Stimulated activated CD4-positive, alpha-beta T cell treated with anti-CD3 and anti-CD28 coated beads, Interleukin-12 subunit alpha, Interleukin-12 subunit beta, amount 100 ng/mL, for 4 hours (primary cell): ENCODE measurements at places on chromosomes 2 and 18.

- DNase-seq, result no peak
Observed at GRCh38 chr2:230721712-230722111, 9.1 kb downstream of the CAB39 start.

GRCh38 chr2:226888378-226888965, 52.6 kb downstream of the RHBDD1 start:
- DNase-seq, result no peak

GRCh38 chr2:147855977-147856376, 11.1 kb downstream of the ACVR2A start:
- DNase-seq, result no peak

- DNase-seq, result no peak
Observed at GRCh38 chr2:17849275-17849674, 29.2 kb upstream of the KCNS3 start.

- DNase-seq, result no peak
Observed at GRCh38 chr18:59742325-59743111, 45.3 kb upstream of the CCBE1 start.

- DNase-seq, result no peak
Observed at GRCh38 chr2:72109291-72109690, 38.4 kb downstream of the CYP26B1 start.

GRCh38 chr18:74899554-74899953, 301.9 kb downstream of the ZNF407 start:
- no peak for DNase-seq

GRCh38 chr2:133498662-133499585, 69.3 kb downstream of the NCKAP5 start:
- no peak for DNase-seq

- DNase-seq, result no peak
Observed at GRCh38 chr2:46645681-46646162, 166.4 kb downstream of the TMEM247 start.

DNA sequence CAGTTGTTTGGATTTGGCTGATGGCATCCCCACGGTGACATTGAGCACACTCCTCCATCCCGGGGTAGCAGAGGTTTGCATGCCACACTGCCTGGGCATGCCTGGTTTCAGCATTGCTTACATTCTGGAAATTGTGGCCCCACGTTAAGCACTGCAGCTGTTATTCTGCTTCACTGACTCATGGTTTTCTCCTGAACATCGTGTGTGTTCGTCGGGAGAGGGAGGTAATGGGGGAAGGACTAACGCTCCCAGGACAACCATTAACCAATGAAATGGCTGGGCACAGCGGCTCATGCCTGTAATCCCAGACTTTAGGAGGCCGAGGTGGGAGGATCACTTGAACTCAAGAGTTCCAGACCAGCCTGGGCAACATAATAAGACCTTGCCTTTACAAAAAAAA, 28.2 kb upstream of the YWHAQ start:
- DNase-seq, result no peak

DNA sequence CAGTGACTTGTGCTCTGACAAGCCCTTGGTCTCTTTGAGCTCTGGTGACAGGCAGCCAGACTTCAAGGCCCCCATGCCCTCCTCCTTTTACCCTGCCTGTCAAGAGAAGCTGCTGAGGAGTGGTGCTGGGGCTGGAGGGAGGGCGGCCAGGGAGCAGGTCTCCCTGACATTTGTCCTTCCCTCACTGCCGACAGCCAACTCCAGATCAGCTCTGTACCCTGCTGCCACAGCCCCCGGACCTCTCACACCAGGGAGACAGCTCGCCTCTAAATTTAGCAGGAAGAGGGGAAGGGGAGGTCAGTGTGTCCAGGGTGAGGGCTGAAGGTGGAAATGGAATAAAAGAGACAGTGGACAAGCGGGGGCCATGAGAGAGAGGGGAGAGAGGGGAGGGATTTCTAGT, 155.8 kb downstream of the TDRD15 start:
- no peak for DNase-seq
